T-helper 1 cell (primary cell): ENCODE measurements at places on chromosomes 13 and 19.

DNA sequence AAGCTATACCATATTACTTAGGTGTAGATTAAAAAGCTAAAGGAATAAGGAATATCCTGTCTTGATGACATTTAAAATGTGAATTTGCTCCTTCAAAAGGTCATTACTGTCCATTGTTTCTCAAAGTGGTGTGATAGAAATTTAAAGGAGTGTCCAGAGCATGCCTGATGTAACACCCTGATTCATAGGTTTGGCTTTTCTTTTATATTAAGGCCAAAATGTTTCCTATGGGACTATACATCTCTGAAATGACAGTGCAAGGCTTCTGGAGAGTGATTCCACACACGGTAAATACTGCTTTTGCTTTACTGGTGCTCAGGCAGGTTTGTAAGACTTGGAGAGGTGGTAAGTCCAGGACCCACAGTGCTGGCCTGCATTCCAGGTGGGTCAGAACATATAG is 289.9 kb downstream of the RFC3 start:
- no peak for DNase-seq

- DNase-seq: no peak
Observed at GRCh38 chr13:60572003-60572798, 175.2 kb downstream of the TDRD3 start.

- no peak for DNase-seq
Observed at GRCh38 chr13:23671897-23672296, 101.7 kb downstream of the TNFRSF19 start.

- no peak for DNase-seq
Observed at GRCh38 chr13:76707360-76707759, 178.8 kb downstream of the KCTD12 start.

GRCh38 chr19:42558450-42559150 is 30.3 kb upstream of the CEACAM1 start:
- DNase-seq: no peak

- no peak for DNase-seq
Observed at GRCh38 chr13:47135800-47136503, 239.1 kb upstream of the HTR2A start.

DNA sequence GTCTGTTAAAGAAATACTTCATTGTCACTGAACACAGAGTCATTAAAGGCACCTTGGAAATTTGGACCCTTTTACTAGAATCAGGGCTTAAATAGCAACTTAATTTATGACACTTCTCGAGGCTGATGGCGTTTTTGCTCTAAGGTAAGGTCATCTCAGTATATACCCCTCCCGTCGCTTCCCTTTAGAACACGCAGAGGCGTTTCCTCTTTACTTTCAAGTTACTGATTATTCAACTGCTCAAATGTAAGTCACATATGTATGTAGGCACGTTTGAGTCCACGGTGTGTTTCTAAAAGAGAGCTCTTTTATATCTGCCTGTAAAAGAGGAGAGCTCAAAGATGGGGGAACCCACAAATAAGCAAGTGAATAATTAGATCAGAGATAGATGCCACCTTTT is 181.5 kb downstream of the TSHZ3 start:
- no peak for DNase-seq

DNA sequence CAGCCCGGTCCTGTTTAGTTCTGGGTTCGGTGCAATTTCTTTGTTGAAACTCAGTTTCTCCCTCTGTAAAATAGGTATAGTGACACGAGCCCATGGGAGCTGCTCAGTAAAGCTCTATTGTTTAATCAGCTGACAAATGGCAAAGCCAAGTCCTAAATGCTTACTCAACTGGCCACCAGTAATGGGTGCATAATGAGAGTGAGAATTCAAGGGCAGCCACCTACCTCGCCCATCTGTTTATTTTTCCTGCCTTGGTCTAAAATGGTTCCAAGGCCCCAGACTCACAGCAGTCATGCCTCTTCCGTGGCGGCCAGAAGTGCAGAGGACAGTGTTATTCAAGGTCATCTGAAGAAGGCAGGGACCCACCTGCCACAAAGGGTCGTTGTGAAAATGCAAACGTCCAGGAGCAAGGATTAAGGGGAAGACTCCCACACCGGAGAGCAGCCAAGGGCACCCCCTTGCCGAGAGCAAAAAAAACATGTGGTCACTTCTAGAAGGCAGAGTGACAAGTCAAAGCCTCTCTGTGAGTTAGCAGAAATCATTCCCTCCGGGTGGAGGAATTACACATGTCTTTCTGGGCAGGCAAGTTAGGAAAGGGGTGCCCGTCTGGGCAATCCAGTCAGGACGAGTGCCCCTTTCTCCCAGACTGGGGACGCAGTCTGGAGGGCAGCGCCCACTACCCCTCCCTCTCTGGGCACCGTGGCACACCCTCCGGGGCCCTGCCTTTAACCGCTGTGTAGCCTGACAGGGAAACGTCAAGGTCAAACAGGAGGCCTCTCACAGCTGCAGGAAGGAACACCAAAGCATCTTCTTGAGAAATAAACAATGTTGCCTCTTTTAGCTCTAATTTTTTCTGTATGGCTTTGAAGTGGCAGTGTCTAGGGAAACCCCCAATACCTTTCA is 186.2 kb downstream of the FOXO1 start:
- no peak for DNase-seq
